CD4-positive, alpha-beta T cell treated with Interferon alpha-2 for 1 hour (primary cell): ENCODE measurements at places on chromosomes 5 and 9.
A peak's percentile ranks its signal among the peaks of the same experiment; 100 is the strongest.

DNA sequence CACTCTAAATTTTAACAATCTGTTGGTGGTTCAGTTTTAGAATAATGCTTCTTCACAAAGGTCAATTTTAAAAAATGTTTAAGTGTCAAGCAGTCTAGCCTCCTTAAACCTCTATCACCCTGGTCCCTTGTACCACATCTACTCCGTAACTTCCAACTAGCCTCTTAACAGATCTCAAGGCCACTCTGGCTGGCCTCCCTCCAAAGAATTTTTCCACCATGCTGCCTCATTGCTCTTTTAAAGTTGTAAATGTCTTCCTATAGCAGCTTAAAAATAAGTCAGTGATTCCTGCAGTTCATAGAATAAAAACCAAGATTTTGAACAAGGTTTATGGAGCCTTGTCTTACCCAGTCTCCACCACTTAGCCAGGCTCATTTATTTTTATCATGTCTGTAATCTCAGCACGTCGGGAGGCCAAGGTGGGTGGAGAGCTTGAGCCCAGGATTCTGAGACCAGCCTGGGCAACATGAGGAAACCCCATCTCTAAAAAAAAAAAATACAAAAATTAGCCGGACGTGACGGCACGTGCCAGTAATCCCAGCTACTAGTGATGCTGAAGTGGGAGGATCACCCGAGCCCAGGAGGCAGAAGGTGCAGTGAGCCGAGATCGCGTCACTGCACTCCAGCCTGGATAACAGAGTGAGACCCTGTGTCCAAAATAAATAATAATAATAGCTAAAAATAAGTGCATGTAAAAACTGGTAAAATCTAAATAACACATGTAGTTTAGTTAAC lies 924.9 kb upstream of the DMAC1 start:
- no peak for DNase-seq

GRCh38 chr5:95059636-95060035 lies 225.3 kb downstream of the MCTP1 start:
- no peak for DNase-seq

DNA sequence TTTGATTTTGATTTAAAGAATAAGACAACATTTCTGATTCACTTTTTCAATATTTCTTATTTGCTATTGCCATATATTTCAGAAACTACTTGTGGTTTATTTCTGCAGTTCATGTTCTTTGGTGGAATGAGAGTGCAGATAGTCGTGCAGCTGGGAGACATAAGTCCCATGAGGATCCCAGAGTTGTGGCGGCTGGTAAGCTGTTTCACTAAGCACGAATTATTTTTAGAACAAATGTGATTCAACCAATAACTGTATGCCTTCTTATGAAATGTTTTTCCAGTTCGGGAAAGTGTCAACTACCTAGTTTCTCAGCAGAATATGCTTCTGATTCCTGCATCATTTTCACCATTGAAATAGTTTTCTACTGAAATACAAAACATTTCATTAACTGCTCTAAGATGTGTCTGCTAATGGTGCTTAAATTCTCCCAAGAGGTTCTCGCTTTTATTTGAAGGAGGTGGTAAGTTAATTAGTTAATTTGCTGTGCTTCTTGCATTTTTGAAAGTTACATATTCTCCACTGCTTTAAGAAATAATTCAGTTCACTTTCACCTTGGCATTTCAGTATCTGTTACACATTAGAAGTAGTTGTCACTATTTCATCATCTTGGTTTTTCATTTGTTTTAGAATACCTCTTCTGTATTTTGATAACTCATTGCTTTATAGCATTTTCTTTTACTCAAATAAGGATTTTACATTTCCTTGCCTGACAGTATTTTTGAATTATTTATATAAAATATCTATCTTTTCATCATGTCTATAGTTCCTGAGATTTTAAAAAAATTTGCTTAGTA lies 9.0 kb downstream of the NIPSNAP3B start:
- DNase-seq = no peak

DNA sequence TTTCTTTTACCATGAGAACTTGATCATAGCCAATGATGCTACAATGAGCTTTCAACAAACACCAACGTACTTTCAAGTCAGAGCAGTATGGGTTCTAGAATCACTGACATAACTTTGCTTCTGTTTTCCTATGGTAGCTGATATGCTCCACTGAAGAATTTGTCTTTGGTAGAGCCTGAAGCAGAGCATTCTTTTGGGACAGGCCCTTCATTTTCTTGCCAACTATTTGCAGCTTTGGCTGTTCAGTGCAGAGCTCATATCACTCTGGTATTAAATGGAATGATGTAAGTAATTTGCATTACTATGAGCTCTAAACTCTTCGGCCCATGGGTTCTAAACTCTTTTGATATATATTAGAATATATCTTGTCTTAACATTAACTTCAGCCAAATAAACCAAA lies 51.8 kb upstream of the APC start:
- DNase-seq = no peak

GRCh38 chr5:174283211-174284005 lies 237.9 kb downstream of the NSG2 start:
- no peak for DNase-seq

- no peak for DNase-seq
These were observed 139.0 kb downstream of the OLFM1 start for GRCh38 chr9:135226369-135227050.

DNA sequence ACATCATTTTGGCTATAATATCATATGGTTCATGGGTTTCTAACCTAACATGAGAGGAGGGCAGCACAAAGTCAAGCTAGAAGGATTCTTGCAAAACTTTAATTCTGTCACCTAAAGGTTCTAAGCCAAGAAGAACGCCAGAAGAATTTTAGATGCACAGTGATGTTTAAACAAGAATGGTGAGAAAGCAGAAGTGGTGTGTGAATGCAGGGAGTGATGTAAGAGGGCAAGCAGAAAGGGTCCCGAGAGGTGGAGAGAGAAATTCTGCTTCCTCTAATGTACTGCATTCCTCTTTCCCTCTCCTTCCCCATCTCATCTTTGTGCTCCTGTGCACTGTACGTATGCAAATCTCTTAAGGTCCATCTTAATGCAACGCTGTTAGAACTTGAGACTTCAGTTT lies 2.1 kb upstream of the TRMO start:
- no peak for DNase-seq

DNA sequence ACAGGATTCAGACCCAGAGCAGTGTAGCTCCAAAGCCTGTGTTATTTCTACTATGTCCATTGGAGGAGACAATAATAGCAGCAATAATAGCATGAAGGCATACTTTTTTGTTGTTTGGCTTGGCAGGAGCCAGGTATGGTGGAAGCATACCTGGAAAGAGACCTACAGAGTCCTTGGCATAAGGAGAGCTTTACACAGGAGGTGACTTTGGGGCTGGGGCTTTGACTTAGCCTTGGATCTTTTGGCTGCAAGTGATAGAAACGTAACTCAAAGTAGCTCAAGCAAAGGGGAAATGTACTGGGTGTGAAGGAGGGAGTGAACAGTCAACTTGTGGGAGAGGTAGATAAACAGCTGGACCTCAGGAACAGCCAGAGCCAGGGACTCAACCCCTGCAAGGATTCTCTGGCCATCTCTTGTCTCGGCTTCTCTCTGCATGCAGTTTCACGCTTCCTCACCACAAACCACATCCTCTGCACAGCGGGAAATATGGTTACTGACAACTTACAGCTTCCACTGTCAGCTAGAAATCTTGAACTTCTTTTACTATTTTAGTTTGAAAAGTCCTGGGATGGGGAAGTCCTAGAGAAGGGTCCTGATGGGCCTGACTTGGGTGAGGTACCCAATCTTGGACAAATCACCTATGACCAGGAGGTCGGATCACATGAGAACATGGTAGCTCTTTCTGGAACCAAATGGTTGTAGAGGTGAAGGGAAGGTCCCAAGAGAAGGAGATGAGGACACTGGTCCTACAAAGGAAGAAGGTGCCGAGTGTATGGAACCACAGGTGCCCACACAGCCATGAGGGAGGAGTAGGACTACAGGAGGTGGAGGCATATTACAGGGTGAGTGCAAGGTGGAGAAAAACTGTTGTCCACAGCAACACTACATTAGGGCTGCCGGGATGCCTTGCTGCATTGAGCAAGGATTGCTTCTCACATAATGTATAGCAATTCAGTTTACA lies 47.0 kb upstream of the TGFBR1 start:
- DNase-seq = peak; percentile 76

DNA sequence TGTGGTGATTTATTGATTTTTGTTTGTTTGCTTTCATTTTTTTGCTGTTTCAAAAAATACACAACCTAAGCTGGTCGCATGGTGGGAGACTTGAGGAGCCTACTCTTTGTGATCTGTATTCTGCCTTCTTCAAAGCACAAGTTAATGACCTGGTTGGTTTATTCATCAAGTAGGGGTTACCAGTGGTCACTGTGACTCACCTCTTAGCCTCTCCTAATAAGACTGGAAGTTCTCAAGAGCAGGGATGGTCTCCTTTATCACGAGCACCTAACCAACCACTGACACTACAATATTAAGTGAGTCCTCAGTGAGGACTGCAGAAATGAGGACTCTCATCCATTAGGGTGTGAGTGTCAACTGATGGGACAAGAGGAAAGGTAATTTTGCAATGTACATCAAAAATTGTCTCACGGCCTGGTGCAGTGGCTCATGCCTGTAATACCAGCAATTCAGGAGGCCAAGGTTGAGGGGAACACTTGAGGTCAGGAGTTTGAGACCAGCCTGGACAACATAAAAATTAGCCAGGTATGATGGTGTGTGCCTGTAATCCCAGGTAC lies 13.6 kb upstream of the MTMR12 start:
- no peak for DNase-seq

- no peak for DNase-seq
These were observed 639.7 kb downstream of the CCDC171 start for GRCh38 chr9:16192403-16193017.

DNA sequence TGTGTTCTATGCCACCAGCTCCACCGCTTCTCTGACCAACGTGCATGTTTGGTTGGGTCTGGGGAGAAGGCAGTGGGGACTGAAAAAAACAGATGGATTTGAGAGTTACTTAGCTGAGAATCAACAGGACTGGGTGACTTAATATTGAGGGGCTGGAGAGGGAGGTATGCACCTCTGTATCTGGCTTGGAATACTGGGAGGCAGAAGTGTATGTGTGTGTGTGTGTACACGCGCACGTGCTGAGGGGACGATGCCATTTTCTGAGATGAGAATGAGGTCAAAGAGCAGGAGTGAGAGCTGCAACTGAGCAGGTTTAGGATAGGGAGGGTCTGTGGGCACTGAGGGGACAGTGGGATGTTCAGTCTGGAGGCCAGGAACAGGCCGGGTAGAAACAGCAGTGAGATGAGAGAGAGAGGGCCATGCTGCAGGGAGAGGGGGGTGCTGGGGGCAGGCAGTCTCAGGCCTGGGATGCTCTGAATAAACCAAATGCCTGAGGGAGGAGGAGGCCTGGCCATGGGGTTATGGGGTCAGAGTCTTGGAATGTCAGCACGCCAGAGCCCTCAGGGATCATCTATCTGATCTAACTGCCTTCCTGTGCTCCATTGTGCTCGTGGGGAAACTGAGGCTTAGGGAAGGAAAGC lies 14.0 kb downstream of the PDGFRB start:
- no peak for DNase-seq

GRCh38 chr5:171845857-171846256 lies 60.2 kb downstream of the SMIM23 start:
- DNase-seq = no peak

- DNase-seq = no peak
These were observed 96.2 kb upstream of the NMUR2 start for GRCh38 chr5:152501294-152501693.

DNA sequence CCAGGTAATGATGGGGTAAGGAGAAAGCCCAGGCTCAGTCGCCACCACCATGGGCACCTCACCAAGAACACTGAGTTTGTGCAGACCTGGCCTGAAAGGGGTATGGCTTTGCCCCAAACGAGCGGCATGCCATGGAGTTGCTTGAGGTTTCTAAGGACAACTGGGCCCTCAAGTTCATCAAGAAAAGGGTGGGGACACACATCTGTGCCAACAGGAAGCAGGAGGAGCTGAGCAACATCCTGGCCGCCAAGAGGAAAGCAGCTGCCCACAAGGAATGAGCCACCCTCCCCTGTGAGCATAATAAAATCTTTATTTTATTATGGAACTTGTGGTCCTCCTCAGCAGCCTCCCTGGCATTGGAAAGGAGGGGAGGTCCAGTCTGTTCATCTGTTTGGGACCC lies 23.8 kb downstream of the CD14 start:
- DNase-seq = no peak
